Stimulated activated CD8-positive, alpha-beta memory T cell treated with anti-CD3 and anti-CD28 coated beads, Interleukin-12 subunit alpha, Interleukin-12 subunit beta, amount 100 ng/mL, for 4 hours (primary cell): ENCODE measurements at places on chromosomes 3 and 15.

- no peak for DNase-seq
These were observed 516.8 kb upstream of the PROK2 start for GRCh38 chr3:72301779-72302178.

GRCh38 chr3:42476225-42477125 is 26.0 kb upstream of the VIPR1 start:
- DNase-seq: no peak

DNA sequence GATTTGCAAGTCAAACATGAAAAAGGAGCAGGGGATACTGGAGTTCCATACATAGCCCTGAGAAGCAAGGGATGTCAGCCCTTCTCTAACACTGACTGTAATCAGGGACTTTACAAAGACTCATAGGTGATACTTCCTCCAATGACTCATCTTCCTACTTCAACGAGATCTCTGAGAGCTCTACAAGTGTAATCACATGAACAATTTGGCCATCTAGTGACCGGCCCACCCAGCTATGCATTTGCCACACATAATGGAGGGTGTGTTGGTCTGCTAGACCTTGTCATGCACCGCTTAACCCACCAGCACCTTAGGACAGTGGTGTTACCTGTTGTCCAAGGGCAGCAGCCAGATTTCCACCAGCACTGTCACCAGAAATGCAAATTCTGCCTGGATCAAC is 75.3 kb downstream of the NCEH1 start:
- no peak for DNase-seq

DNA sequence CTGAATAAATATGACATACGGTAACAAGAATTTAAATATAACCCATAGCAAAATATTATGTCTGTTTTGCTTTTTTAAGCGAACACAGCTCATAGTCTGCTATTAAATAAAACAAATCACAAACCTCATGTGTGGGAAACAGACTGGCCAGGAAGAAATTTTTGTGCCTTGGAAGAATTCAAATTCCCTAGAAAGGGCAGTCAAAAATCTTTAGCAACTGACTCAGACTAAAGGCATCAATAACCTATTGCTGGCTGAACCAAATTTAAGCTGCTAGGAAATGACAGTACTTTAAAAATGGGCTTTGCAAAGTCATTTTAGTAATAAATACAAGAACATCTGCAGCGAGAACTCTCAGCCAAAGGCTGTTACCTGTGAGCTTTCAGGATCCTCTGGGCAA is 151.4 kb downstream of the PLD1 start:
- no peak for DNase-seq

- no peak for DNase-seq
These were observed 113.6 kb upstream of the SNTN start for GRCh38 chr3:63538919-63539318.

DNA sequence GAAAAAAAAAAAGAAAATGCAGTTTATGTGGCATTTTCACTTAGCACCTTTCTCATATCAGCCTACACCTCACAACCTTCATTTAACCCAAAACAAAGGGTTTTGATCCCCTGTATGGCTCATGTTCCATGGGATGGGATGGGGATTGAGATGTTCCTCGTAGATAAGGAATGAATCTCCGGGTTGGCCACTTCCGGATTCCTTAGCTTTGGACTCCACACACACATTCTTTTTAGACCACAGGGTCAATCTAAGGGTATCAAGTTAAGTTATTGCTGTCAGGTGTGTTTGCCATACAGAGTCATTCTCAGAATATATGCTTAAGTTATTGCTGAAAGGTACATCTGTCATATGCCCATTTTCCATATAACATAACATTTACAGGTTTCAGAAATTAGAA is 301.4 kb upstream of the TGFBR2 start:
- no peak for DNase-seq

DNA sequence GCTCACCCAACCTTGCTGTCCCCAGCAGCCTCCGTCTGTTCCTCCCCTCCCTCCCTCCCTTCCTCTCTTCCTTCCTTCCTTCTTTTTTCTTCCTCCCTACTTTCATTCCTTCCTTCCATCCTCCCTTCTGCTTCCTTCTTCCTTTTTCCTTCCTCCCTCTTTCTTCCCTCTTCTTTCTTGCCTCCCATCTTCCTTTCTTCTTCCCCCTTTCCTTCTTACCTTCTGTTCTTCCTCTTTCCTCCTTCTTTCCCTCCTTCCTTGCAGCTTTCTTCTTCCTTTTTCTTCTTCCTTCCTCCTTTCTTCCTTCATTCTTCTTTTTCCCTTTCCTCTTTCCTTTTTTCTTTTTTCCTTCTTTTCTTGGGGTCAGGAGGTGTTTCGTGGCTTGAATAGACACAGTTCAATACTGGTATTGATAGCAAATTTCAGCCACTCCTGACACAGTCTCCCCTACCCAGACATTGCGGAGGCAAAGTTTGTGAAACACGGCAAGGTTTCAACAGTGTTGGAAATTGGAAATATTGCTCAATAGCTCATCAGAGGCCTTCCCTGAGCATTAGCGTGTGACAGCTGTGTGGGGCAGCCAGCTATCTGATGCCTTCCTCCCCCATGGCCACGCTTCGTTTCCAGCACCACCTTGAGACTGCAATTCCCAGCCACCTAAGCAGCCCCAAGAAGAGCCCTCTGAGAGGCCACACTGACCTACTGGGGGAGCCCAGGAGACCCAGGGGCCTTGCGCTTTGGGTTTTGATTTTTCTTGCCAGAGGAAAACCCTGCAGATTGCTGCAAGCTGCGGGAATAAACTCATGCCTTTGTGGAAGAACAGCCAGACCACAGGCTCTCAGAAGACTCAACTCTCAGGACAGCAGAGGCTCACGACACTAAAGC is 82.2 kb downstream of the KLF15 start:
- DNase-seq: no peak

GRCh38 chr3:177245250-177245649 is 48.0 kb upstream of the TBL1XR1 start:
- DNase-seq: no peak

DNA sequence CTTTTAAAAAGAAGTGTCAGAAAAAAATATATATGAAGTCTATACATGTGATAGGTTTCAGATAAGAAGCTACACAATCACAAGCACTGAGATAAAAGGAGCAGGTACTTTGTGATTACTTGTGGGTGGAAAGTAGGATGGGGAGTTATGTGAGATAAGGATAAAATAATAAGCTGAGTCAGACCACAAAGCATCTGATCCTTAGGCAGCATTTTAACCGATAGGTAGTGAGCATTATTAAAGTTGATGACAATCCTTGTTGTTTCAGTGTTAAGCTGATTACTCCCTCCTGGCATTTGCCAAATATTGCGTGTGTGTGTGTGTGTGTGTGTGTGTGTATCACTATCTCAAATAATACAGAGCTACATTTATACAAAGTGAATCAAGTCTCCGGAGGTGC is 483.1 kb downstream of the NAALADL2 start:
- no peak for DNase-seq

GRCh38 chr3:124802702-124803101 is 72.5 kb downstream of the UMPS start:
- DNase-seq: no peak

- no peak for DNase-seq
These were observed 16.4 kb downstream of the SCG5 start for GRCh38 chr15:32657941-32658340.

DNA sequence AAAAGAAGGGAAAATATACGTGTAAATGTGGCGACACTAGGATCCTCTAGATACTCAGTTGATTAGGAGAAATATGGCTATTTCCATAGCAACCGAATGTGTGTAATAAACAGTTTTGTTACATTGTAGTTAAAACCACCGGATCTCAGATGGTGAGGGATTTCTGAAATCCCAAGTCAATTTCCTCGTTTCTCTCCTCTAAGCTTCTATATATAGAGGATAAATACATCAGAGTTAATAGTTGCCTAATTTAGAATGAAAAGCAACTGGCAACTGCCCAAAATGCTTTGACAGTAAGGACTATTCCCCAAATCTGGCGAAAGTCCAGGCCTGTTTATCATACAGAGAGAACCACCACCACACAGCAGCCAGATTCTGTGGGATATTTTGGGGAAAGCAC is 112.6 kb downstream of the GABRB3 start:
- DNase-seq: no peak

DNA sequence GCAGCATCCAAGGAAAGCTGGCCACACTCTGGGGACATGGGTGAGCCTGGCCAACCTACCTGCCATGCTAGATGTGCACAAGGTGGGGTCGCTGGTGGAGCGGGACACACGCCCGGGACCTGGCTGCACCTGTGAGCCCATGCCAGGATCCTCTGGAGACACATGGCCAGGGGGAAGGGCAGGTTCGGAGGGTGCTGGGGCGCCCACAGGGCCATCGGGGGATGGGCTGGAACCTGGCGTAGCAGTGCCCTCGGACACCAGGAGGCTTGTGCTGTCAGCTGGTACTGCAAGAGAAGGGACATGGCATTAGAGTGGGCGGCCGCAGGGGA is 143.4 kb downstream of the NSMCE3 start:
- DNase-seq: no peak

DNA sequence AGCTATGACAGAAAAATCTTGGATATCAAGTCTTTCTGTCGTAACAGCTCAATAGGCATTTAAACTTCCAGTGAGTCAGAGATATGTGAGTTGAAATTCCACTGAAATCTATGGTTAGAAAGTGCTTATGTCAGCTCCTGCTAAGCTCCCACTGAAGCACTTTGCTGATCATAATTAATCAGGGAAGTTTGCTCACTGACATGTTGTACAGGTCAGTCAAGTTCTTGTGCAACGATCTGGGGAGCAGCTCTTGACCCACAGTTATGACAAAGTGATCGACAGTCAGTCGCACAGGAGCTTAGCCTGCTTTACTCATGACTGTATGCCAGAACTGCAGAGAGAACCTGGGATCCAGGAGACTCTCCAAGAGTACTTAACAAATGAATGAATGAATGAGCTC is 453.5 kb downstream of the SOX2 start:
- no peak for DNase-seq

- DNase-seq: no peak
These were observed 113.6 kb upstream of the TPM1 start for GRCh38 chr15:62929000-62929357.

DNA sequence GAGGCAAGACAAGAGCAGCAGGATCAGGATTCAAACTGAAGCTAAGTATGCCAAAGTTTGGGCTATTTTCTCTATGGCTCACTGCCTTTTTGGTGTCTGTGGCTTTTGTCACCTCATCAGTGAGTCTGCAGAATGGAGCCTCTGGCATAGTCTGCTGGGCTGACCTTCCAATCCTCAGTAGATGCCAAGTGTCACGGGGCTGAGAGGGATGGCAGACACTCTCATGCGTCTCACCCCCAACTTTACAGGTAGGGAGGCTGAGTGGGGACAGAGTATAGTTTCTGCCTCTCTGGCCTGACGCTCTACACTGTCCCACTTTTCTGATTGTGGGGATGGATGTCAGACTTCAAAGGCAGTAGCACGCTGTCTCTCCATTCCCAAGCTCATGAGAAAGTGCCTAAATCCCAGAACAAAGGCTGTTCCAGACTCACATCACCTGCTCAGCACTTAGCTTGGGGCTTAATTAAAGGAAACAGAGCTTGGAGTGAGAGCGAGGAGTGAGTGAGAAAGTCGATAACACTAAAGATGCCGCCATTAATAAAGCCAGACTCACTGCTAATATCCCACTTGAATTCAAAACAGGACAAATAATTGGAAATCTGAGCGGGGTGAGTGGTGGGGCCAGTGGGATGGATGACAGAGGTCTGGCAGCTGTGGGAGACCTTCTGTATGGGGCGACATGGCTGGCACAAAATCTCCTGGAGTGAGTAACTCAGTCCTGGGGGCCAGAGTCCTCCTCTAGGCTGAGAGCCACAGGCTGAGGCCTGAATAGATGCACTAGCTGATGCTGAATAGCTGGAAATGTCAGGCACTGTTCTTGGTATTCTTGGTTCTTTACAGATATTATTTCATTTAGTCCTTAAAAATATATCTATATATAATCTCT is 78.4 kb upstream of the MRPS22 start:
- DNase-seq: no peak

GRCh38 chr15:33551860-33552259 is 241.1 kb downstream of the RYR3 start:
- no peak for DNase-seq

DNA sequence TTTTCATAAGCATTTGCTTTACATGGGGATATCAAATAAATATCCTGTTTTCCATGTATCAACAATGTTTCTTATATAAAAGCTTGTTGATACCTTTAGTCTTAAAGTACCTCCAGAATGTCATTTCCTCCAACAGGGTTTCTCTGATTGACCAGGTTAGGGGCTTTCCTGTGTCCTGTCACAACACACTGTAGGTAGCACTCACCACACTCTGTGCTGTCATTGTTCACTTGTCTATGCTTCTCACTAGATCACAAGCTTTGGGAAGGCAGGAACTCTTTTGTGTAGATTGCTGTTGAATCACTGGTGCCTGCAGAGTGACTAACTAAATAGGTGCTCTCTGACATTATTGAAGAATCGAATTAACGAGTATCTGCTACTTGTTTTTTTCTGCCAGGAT is 49.8 kb downstream of the USP50 start:
- DNase-seq: no peak

GRCh38 chr15:60589253-60589652 is 110.3 kb upstream of the ICE2 start:
- no peak for DNase-seq

GRCh38 chr3:126266291-126266840 is 86.0 kb upstream of the ALDH1L1 start:
- no peak for DNase-seq

DNA sequence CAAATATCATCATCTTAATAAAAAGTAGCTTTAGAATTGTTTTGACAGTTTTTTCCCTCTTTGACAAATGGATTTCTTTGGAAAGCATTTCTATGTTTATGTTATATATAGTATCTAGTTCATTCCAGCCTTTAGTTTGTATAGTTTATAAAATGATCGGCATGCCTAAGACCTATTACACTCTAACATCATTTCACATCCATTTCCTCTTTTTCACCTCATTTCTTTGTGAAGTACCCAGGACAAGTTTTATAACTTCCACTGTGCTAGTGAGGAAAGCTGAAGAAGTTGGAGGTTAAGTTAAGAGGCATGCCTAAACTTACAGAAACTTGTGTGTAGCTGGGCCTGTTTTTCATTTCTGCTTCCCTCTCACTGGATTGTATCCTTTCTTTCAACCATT is 178.4 kb downstream of the TP63 start:
- no peak for DNase-seq

- DNase-seq: no peak
These were observed 14.3 kb downstream of the ZBTB38 start for GRCh38 chr3:141382571-141382970.

- DNase-seq: no peak
These were observed 82.6 kb downstream of the PDZRN3 start for GRCh38 chr3:73542136-73542535.

GRCh38 chr3:122219242-122219872 is 35.9 kb downstream of the CASR start:
- no peak for DNase-seq

GRCh38 chr3:55443346-55443745 is 43.8 kb downstream of the WNT5A start:
- DNase-seq: no peak

GRCh38 chr3:31668242-31668641 is 135.5 kb downstream of the STT3B start:
- no peak for DNase-seq

- DNase-seq: no peak
These were observed 296.2 kb downstream of the NEK10 start for GRCh38 chr3:27072810-27073651.

- no peak for DNase-seq
These were observed 32.3 kb downstream of the MYO1E start for GRCh38 chr15:59340325-59340724.

GRCh38 chr3:170585937-170586310 is at the start of gene SLC7A14:
TSS of gene SLC7A14 (minus strand) at chr3:170586075. CDS start at chr3:170526936, 59,139 bp downstream.
- no peak for DNase-seq
